NCI-H146 (cell line): ENCODE measurements at places on chromosomes 6 and 20.

- no peak for DNase-seq
Measured at GRCh38 chr6:109918227-109918626, 59.9 kb upstream of the GPR6 start.

DNA sequence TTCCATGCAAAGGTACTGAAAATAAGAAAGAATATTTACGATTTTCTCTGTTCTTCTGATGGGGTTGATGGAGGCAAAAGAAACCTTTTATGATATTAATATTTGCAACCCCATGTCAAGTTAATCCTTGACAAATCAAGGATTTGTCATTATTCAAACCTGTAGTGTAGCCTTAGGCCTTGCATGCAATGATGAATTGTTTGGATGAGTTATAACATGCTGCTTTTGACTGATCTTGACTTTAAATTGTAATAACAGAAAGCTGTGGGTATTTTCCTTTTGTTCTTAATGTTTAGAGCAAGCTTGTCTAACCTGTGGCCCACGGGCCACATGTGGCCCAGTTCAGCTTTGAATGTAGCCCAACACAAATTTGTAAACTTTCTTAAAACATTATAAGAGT is 13.0 kb upstream of the BAG2 start:
- no peak for DNase-seq

DNA sequence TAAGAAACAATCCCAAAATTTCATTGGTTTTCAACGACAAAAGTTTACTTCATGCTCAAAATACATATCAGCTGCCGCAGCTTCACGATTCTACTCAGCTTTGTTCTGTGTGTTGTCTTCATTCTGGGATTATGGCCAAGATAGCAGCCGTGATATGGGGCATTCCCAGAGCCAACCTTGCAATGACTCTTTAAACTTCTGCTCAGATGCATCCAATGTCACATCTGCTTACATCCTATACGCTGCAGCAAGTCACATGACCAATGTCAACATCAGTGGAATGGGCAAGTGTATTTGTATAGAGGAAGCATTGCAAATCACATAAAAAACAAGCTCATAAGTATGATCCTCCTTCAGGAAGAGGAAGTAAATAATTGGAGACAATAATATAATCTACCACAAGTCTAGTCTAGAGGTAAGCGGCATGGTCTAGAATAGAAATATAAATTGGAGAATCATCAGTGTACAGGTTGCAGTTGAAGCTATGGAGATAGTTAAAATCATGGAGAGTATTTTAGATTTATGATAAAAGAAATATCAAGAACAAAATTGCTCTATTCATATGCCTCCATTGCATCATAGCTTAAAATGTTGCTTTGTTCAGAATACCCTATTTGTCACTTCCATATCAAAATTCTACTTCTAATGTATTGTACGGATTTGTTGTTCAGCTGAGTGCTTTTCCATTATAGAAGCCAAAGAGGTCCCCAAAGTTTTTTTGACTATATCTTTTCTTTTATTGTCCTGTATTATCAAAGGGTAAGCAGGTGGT is 7.2 kb upstream of the C6orf141 start:
- DNase-seq = no peak

GRCh38 chr6:52650941-52651340 is 20.0 kb upstream of the TMEM14A start:
- DNase-seq = no peak

GRCh38 chr20:37961066-37961465 is 58.1 kb downstream of the VSTM2L start:
- DNase-seq = no peak

GRCh38 chr6:100454551-100455229 is 10.0 kb downstream of the SIM1 start:
- no peak for DNase-seq

GRCh38 chr6:9503111-9503761 is 911.6 kb downstream of the TFAP2A start:
- DNase-seq = peak; percentile 65

GRCh38 chr6:7910654-7911344 is at the start of gene TXNDC5:
TXNDC5 (minus strand) TSS chr6:7910788; CDS start chr6:7910776, 12 bp downstream.
- DNase-seq = peak; percentile 82

DNA sequence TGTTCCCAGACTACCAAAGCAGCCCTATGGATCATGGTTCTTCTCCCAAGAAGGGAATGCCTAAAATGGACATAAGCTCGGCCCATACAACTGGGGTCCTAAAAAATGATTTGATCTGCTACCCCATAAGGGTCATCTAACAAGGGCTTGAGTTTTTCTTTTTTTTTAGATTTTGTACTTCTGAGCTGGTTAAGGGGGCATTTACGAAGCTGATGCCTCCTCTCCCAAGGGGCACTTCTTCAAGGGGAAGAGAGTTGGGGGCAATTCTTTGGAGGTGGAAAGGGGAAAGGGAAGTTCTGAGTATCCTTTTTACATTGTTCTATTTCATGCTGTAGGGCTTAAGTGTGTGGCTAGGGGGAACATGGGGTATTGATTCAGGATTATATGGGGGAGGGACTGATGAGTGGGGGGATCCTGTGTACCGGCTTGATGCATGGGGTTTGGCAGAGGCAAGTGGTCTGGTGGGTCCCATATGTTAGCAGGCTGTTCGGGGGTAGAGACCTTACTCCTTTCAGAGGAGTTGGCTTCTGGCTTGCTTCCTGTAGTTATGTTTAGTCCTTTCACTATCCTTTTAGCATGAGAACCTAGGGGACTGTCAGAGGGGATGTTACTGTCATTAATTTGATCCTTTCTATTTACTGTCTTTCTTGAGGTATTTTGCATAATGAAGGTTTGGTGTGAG is 8.1 kb upstream of the ZNFX1 start:
- no peak for DNase-seq

DNA sequence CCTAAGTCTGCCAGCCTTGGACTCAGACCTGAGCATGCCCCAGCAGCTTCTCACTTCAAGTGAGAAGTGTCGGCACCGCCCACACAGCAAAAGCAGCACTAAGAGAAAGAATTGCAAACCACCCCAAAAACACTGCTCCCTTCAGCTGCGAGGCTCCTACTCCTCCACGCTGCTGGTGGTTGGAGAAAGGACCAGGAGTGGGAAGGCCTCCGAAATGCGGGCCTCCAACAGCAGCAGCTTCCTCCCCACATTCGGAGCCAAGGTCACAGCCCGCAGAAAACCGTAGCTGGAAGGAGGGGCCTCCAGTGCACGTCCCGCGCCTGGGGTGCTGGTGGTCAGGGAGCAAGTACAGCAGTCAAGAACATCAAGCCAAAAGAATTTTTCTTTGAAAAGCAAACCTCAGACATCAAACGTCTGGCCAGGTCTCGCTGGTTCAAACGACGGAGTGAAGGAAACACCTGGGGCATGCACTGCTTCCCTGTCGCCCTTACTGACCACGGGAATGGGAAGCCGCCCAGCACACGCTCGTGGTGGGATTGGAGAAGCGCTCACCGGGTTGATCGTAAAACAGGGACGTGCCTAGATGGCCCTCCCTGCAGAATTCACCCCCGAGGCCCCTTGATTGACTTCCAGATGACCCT is 185.6 kb upstream of the CST7 start:
- no peak for DNase-seq

GRCh38 chr6:128520436-128521281 is at the start of gene PTPRK:
PTPRK (minus strand) TSS chr6:128520599; CDS start chr6:128520358, 241 bp downstream.
- DNase-seq = peak; percentile 97

DNA sequence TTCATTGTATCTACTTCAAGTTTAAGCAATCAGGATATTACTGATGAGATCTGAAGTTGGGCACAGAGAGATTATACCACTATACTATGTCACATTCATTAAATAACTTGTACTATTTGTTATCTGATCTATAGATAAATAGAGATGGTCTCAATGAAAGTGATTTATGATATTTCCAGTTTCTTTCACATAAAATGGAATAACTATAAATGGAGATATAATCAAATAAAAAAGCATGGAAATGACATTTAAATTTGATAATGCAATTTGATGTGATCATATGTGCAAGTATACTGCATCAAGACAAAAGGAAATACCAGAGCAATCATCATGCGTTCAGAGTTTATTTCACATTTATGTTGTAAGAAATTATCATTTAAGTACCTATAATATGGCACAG is 368.9 kb downstream of the PKHD1 start:
- DNase-seq = no peak

- DNase-seq = no peak
Measured at GRCh38 chr20:64130876-64131275, 23.5 kb upstream of the NPBWR2 start.
